T-helper 2 cell treated with Interferon-gamma antibody and Interleukin-4, amounts not matched to agents 5 μg/mL and 100 μg/mL, for 36 hours (primary cell): ENCODE measurements at places on chromosomes 11 and 22.

DNA sequence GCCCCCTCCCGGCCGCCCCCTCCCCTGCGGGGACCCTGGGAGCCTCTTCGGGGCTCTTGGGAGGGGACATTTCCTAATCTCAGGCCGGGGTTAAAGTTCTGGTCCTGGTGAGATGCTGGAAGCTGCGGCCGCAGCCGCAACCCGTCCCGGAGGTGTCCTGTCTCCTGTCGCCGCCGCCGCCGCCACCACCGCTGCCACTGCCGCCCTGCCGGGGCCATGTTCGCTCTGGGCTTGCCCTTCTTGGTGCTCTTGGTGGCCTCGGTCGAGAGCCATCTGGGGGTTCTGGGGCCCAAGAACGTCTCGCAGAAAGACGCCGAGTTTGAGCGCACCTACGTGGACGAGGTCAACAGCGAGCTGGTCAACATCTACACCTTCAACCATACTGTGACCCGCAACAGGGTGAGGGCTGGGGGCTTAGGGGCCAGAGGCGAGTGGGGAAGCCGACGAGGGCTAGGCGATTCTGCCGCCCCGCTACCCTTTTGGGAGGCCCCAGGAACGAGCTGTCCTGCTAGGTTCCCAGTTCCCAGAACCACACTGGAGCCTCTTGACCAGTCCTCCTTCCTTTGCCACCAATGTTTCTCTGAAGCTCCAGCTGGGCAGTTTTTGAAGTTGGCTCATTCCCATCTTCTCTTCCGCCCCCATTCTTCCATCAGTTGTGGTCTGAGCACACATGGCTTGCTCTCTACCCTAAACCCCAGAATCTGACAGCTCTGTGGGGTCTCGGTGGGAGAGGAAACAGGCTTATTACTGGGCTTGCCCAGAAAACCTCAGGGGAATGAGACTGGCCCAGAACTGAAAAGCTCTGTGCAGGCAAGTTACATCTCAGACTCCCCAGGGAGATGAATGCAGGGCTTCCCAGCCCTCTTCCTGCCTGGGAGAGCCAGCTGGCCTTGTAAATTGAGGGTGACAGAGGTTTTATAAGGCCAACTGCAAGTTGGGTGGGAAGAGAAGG lies 781 bp downstream of the SIDT2 start:
- DNase-seq, result peak; percentile 42

DNA sequence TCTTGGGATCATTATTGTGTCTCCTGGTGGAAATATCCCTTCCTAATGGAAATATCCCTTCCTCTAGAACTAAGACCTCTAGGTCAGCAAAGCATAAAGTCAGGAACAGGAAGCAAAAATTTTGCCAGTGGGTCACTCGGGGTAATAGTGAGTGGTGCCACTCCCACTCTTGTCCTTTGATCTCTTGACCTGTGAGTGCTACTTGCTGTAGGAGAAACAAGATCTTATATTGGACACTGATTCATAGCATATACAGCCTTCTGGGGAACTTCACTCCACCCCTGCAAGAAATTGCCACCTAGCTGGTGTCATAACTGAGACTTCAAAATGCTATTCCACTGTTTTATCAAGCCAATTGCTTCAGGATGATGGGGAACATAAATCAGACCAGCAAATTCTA lies 44.7 kb upstream of the TMEM45B start:
- no peak for DNase-seq

DNA sequence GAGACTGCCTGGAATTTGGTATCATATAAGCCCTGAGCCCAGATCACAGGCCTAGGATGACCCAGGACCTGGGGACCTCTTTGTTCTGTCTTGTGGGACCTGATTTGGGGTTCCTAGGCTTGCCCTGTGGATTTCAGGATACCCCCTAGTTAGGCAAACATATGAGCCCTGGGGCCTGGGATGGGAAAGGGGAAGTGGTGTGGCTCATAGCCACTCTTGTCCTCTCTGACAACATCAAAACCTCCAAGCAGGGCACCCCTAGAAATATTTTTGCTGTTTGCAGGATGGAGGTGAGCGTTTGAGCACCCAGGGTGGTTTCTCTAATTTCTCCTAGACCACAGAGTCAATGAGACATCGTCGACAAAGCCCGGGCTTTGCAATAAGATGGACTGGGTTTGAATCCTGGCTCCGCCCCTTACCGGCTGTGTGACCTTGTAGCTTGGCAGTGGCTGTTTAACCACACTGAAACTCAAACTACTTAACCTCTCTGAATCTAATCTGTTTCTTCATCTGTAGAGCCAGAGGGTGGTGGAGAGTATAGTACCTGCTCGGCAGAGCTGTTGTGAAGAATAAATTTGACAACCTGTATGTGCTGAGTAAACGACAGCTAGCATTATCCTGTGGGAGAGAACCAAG lies 5.3 kb upstream of the LRRC10B start:
- no peak for DNase-seq

DNA sequence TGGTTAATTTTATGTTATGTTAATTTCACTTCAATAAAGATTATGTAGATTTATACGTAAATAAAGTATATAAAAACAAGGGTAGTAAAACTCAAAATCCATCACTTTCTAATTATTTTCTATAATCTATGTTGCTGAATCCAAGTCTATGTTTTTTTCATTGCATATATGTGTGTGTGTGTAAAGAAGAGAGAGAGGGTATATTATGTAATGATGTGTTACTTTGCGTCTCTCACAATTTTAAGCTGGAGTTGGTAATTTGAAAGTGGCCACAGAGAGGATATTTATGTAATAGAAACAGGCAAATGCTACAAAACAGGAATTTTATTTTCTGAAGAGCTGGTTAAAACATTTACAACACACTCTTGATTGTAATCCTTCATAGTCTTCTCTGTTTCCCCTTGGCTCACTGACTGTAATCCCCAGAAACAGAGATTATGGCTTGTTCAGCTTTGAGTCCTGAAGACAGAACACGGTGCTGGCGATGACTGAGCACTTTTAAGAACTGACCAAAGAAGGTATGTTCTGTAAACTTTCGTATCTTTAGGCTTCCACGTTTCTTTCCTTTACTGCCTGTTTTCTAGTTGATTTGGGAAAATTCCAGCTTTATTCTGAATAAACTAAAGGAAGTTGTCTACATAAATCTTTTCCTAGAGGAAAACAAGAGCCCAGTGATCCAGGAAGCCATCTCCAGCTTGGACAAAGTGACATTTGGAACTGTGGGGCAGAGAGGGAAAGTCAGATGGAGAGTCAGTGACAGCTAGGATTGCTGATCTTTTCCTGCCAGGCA lies 43.6 kb downstream of the OR2AG2 start:
- DNase-seq, result no peak

DNA sequence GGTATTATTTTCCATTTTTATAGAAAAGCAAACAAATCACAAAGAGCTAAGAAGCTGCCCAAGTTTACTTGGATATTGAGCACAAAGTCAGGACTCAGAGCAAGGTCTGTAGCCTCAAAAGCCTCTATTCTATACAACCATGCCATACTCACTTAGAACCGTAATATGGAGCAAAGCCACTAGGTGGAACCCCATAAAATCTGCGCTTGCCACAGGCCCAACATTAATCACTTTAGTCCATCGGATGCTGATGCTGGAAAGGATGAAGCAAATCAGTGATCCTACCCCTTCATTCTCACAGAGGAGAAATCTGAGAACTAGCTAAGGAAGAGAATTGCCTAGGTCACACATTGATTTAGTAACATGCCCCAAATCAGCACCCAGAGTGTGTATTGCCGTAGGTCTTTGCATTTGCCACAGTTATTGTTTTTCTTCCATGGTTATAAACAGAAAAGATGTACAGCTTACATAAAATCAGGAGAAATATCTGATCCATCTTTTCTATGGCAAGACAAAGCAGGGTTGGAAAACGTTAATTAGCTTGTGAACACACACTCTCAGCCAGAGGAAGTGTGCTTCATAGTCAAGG lies 56.7 kb upstream of the RAB38 start:
- DNase-seq, result peak; percentile 10

- peak; percentile 48 for DNase-seq
Measured at GRCh38 chr11:128734103-128734831, 40.4 kb downstream of the FLI1 start.

DNA sequence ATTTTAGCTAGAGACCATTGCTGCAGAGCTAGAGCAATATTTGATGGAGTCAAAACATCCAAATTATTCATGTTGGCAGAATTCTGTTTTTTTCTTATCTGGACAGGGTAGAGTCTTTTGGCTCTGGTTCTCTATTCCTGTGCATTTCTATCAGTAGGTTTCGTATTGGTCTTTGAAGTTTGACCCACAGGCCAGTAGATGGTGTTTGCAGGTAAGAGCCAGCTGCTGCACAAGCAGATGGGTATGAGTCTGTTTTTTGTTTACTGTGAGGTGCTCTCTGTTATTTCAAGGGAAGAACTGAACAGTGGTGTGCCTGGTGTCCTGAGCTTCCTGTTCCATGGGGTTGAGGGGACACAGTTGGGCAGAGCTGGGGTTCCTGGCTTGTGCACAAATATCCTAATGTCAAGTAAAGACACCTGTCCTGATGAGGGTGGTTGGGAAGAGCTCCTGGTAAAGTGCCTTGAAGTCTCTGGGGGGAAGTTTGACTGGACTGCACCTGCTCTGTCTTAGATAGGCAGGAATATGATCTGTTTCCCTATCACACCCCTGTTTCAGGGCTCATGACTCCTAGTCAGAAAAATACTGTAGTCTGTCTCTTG lies 34.0 kb upstream of the SLC22A25 start:
- no peak for DNase-seq

DNA sequence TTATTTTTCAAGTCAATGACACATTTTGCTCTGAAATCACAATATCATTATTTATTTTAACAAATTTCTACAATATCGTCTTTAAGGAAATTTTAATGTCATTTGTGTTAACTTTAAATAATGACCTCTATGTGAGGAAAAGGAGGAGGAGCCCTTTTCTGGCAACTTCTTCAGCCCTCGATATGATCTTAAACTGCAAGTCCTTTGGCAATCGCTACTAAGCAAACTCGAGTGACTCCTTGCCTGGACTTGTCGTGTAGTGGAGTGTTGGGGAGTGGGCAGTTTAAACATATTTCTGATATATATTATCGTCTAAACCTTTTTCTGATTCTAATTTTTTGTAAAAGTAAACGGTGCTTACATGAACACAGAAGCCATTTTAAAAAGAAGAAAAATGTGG lies 16.7 kb downstream of the ETS1 start:
- DNase-seq, result no peak

GRCh38 chr11:78912778-78913177 lies 338.1 kb upstream of the NARS2 start:
- no peak for DNase-seq

GRCh38 chr22:47610764-47611163 lies 848.3 kb downstream of the TBC1D22A start:
- no peak for DNase-seq

GRCh38 chr11:122852796-122853160 lies 14.5 kb downstream of the CRTAM start:
- no peak for DNase-seq

DNA sequence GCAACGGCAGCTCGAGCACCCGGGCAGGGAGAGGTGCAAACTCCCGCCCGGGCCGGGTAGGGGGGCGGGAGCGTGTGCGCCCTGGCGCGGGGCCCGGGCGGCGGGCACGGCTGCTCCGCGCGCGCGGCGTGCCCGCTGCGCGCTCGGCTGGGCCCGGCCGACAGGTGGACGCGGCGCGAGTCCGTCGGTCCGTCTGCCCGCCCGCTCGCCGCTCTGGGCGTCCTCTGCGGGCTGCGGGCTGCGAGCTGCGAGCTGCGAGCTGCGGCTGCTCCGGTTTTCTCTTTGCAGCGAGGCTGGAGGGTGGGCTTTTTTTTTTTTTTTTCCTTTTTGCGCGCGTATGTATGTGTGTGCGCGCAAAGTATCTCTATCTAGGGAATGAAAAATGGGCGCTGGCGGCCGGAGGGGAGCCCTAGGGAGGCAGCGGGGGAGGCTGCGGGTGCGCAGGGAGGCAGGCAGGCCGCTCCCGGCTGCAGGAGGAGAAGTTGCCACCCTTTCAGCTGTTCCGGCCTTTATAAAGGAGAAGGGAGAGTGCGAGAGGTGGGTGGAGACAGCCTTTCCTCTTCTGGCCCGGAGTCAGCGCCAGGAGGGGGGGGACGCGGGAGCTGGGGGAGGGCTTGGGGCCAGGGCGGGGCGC lies at the start of gene PDGFB:
Gene PDGFB (minus strand): TSS at position 487 of the 634 bp plus-strand sequence. CDS start 1,019 bp downstream, outside the sequence.
- no peak for DNase-seq

DNA sequence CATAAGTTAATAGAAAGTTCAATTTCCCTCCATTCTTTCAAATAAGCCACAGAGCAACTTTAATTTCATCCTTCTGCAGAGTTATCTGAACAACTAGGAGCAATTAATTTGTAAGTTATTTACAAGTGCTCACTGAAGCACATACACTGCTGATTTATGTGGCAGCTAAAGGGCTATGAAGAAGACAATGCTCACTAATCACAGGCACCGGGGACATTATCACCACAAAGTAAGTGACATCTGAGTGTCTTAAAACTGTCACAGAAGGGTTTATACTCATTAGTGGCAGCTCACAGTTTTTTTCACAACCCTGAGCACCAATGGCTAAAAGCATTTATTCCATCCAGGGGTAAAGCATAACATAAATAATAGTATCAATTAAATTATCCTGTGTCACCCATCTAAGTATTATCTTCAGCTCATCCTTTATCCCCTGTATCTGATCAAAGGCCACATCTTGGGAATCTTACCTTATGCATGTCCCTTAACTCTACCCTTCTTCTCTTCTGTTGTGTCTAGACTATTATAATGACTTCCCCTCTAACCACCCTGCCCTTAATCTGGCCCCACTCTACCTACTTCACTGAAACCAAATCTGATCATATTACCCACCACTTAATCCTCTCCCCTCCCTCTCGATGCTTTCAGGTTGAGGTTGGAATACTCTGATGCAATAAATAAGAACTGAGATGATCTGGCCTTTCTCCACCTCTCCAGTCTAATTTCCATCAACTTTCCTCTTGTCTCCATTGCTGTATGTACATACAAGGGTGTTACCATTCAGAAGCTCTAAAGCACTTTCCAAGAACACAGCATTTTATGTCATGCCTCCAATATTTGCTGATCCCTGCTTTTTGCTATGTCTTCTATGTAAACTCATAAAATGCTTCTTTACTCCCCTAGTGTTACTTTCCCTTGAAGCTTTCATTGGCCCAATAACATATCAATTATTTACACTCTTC lies 252.7 kb downstream of the CASP12 start:
- no peak for DNase-seq

- DNase-seq, result no peak
Measured at GRCh38 chr11:46480909-46481308, 89.3 kb upstream of the CHRM4 start.

DNA sequence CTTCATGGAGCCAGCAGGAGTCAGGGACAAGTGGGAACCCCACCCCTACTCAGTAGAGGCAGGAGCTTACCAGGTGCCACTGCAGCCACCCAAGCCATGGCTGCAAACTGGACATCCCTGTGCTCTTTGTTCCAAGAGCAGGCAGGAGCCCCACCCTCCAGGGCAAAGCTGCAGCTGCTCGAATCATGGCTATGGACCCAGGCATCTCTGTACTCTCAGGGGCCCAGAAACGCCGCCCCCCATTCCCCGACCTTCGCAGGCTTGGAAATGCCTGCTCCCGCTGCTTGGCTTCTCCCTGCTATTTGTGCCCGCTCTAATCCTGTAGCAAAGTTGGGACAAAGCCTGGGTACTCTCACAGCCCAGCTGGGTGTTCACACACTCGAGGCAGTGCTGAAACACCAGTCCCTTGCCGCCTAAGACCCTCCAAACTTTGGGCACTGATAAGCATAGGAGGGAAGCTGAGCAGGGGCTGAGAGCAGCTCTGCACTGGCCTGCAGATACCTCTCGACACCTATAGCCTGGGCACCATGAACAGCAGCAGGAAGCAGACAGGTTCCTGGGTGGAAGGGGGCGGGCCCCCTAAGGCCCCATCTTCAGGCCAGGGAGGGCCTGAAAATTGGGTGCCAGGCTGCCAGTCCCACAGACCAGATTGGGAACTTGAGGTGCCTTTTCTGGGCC lies 402.4 kb downstream of the LRRC4C start:
- no peak for DNase-seq

GRCh38 chr22:31436132-31436531 lies 36.7 kb downstream of the DRG1 start:
- DNase-seq, result no peak

GRCh38 chr11:1757861-1758610 lies 5.7 kb downstream of the CTSD start:
- peak; percentile 52 for DNase-seq
